ENCODE measurements at places on chromosomes 2 and 18. TPM values are rescaled to one million over a fixed set of nuclear protein-coding genes. Genes with fewer than 3 reads are reported as not detected.

Gene FNDC4
- 10.9 TPM for total RNA-seq

Gene IGFBP5
- 5.0 TPM for total RNA-seq

Gene FSHR
- not detected for total RNA-seq

GRCh38 chr2:60368456-60368855 lies 185.0 kb downstream of the BCL11A start:
- no peak for DNase-seq

GRCh38 chr2:21165350-21165749 lies 41.6 kb downstream of the TDRD15 start:
- no peak for DNase-seq

DNA sequence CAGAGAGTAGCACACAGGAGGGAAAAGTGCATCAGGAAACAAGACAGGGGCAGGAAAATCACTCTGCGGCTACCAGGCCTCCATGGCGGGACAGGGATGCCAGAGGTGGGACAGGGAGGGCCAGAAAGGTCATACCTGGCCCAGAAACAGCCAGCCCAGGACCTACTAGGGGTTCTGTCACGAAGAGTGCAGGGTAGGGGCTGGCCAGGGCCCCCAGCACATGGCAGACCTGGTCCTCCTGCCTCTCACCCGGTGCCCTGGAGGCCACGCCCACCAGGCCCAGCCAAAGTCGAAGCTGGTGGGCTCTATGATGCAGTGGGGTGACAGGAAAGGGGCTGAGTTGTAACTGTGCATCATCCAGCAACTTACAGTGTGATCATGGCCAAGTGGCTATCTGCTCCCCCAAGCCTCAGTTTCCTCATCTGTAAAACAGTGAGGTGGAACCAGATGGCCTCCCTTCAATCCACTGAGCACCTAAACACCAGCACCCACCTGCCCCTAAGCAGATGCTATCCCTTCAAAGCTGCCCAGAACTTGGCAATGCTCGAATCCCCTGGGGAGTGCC lies 10.6 kb downstream of the CYP26B1 start:
- no peak for DNase-seq

- peak; percentile 43 for DNase-seq
These were observed 118.6 kb upstream of the EML6 start for GRCh38 chr2:54604871-54605270.

DNA sequence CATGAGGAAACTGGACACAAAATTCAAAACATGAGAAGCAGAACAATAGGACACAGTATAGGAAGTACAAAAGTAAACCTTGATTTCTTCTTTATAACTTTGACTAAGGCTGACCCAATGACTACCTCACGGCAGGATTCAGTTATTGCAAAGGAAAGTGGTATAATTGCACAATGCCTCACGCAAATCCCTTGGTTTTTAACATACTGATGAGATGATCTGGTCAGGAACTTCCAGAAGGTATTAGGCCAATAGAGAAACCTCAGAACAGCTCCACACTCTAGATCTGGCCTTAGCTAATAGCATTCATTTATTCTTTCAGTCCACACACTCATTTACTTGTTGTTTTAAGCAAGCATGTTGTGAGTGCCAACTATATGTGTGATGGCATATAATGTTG lies 1526.9 kb upstream of the ACVR2A start:
- DNase-seq, result peak; percentile 1

DNA sequence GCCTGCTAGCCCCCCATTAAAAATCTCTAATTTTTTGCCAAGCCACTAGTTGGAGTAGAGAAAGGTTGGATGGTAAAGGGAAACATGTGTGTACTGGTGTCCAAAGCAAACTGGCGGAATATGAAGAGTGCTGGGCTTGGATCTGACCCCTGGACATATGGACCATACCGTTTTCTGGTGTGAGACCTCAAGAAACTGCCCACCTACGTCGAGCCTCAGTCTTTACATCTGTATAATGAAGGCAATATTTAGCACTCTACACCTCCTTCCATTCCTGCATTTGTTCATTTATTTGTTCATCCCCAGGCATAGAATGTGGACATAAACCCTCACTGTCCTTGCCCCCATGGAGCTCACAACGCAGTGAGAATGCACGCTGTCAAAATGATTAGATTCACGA lies 142.4 kb downstream of the RHBDD1 start:
- no peak for DNase-seq

DNA sequence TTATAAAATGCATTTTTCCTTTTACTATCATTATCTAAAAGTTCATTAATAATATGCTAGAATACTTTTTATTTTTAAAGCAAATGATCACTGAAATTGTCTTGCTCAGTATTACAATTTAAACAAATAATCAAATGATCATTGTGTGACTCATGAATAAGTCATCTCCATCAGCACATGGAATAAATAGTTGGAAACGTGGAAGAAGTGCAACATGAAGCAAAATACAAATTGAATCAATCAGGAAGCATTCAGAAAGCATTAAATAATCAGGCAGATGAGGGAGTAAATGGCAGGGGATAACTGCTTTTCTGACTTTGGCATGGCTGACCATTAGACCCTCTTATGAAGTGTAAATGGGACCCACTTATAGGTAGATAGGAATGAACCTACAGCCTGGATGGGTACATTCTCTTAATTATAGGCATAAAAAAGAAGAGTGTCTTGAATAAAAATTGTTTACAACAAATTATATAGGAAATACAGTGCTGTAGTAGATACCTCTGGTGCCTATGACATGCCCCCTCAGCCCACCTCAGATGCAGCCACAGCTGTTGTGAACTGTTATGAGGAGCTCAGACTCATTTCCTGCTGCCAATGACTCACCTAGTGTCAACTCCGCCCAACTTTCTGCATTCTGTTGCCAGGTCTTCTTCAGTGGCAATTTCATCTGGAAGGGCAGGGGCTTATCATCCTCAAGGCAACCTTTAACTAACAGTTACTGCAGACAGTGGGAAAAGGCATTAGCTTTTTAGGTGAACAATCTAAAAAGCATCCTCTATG lies 936.0 kb downstream of the TRIB2 start:
- peak; percentile 79 for DNase-seq

- peak; percentile 87 for DNase-seq
These were observed 36.4 kb downstream of the WDSUB1 start for GRCh38 chr2:159249990-159250715.

- no peak for DNase-seq
These were observed 62.6 kb upstream of the CTLA4 start for GRCh38 chr2:203804764-203805485.

DNA sequence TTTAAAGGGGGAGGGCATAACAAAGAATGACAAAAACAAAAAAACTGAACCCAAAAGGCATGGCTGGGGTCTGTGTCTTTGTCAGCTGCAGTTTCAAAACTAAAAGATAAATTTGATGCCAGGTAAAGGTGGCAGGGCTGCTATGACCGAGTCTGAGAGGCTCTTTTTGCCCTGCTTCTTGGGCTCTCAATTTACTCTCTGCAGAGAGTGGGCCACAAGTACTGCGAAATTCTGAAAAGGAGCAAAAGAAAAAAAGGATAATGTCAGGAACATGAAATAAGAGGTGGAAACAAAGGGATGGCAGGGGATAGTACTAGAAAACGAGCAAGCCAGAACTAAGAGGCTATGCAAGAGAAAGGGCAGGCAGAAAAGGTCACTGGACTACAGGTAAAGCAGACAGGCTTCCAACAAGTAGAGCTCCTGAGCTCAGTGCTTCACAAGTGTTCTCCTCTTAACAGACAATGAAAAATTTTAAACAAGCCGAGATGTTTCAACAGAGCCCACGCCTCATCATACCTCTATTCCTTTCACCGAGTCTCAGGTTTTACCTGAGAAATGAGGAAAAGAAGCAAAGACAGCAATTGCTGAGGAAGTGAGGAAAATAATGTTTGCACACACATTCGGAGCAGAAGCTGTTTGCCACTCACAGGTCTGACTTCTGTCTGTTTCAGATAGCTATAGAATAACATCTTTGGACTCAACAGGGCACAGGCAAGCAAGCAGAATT lies 7.3 kb downstream of the IRS1 start:
- no peak for DNase-seq

DNA sequence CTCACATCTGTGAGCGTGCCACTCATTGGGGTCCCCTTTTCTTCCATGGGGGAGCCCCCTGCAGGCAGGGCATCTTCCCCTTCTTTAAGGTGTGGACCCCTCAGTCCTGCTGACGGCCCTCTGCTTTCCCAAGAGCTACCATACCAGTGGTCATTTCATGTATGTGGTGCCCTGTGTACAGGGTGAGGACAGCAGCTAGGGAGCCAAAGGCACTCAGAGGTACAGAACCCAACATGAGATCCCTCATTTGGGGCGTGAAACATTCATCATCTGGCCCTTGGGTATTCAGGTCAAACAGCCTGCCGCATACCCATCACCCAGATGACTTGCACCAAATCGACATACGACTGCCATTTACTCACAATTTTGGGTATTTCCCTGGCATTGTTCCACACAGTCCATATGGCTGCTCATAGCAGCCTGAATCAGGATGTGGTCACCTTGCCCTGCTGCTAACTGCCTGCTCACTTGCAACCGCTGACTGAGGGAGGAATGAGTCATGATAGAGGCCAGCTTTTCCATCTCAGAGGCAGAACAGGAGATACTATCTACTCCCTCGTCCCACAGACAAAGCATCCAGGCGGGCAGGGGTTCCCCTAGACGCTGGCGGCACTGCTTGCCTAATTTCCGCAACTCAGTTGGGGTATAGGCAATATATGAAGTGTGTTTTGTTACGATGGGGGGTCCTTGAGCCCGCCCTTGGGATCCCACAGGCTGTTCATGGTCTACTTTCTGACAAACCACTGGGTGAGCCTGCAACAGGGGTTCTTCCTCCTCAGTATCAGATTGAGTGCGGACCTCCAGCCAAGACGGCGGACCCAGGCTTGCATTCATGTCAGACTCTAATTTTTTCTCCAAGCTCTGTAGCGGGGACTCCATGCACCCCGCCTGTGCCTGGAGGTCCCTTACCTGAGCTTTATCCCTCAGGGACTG lies 228.6 kb downstream of the SATB2 start:
- DNase-seq, result peak; percentile 87

- no peak for DNase-seq
These were observed 341.6 kb upstream of the LRP1B start for GRCh38 chr2:142472382-142472781.

- DNase-seq, result no peak
These were observed 82.4 kb downstream of the GFPT1 start for GRCh38 chr2:69304656-69305055.

- no peak for DNase-seq
These were observed 3.2 kb upstream of the KIDINS220 start for GRCh38 chr2:8840475-8841091.

DNA sequence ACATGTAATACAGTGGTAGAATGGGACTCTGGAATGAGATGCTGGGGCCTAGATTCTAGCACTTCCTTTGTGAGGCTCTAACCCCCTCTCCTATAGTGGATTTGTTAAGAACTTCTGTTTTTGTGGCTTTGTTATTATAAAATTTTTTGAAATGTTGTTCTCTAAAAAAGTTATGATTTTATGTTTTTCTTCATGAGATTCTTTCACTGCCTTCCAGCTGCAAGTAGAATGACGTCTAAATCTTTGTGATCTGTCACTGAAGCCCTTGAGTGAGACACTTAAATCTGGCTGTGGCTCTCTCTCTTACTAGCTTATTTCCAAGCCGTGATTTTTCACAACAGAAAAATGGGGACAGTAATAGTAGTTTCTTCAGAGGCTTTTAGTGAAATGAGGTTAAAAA lies 1.6 kb downstream of the CASP8 start:
- no peak for DNase-seq

GRCh38 chr2:15732341-15733077 lies 140.8 kb downstream of the DDX1 start:
- no peak for DNase-seq

- DNase-seq, result no peak
These were observed 427.7 kb upstream of the LYPD1 start for GRCh38 chr2:133097666-133098065.

DNA sequence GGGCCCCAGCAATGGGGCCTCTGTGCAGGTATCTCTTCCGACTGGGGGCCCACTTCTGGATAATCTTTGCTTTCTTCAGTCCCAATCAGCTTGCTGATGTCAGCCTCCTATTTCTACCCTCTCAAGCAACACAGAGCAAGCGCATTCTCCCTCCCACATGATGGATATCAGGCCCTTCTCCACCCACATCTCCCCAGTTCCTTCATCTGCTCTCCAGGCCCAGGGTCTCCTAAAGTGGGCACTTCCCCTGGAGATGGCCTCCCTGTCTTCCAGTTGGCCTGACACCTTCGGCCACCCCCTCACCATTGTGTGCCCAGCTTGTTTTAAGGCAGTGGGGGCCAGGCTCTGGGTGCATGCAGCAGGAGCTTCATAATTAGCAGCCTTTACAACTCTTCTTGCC lies 96.6 kb upstream of the MCFD2 start:
- no peak for DNase-seq

- DNase-seq, result no peak
These were observed 71.8 kb upstream of the DAPL1 start for GRCh38 chr2:158723181-158723838.

- DNase-seq, result no peak
These were observed 76.4 kb downstream of the ZSWIM2 start for GRCh38 chr2:186772579-186772978.

DNA sequence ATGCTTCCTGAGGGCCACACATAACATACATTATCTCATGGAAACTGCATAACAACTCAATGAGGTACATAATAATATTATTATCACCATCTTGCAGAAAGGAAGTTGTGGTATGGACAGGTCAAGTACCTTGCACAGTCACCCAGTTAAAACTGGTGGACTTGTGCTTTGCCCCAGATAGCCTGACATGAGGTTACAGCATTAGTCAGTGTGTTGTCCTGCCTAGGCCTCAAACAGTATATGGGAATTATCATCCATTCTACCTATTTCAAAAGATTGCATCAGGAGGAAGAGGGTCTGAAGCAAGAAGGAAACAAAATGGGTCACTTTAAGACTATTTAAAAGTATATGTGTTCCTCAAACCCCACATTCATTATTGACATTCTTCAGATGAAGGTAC lies 5.4 kb upstream of the ANTXR1 start:
- DNase-seq, result peak; percentile 7

DNA sequence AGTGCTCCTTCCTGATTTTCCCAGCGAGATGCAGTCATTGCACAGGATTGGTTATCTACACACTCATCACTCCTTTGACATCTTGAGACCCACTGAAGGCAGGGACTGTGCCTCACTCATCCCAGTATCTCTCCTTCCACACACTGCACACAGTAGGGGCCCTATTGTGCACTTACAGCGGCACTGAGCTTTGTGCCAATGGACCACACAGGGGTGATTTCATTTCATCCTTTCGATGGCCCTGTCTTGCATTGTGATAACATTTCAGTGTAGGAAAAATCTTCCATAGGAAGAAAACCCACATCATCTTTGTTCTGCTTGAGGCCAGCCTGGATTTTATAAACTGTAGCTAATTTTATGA lies 11.0 kb upstream of the LRRFIP1 start:
- no peak for DNase-seq

DNA sequence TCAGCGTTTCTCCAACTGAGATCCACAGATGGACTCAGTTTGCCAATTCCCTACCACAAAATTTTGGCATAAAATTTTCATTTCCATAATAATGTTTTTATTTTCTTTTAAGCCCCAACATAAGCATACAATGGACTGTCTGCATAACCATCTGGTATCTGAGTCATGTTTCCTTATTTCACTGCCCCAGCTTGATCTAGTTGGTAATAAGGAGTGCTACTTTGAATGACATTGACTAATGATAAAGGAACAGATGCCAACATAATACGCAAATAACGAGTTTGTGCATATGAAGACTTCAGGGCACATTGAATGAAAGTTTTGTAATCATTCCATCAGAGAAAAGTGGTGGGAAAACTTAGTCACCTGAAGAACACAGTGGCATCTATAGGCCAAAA lies 8.8 kb upstream of the MBD2 start:
- DNase-seq, result no peak
